ENCODE measurements at places on chromosomes 4 and X.
A peak's percentile ranks its signal among the peaks of the same experiment; 100 is the strongest.

- peaks cover 17% of the 10 kb centered on the region for H3K4me1 ChIP-seq
- H3K36me3 ChIP-seq, result no peaks in the 10 kb centered on the region
- H3K27ac ChIP-seq, result no peak overlapping the region
- H3K27me3 ChIP-seq, result no peaks in the 10 kb centered on the region
These were observed 195.4 kb upstream of the HHIP start for GRCh38 chr4:144450526-144450925.

- peaks cover 73% of the 10 kb centered on the region for H3K27me3 ChIP-seq
- no peak for DNase-seq
- peaks cover 7% of the 10 kb centered on the region for H3K4me1 ChIP-seq
These were observed 1.8 kb downstream of the FRMPD4 start for GRCh38 chrX:12139934-12140611.

DNA sequence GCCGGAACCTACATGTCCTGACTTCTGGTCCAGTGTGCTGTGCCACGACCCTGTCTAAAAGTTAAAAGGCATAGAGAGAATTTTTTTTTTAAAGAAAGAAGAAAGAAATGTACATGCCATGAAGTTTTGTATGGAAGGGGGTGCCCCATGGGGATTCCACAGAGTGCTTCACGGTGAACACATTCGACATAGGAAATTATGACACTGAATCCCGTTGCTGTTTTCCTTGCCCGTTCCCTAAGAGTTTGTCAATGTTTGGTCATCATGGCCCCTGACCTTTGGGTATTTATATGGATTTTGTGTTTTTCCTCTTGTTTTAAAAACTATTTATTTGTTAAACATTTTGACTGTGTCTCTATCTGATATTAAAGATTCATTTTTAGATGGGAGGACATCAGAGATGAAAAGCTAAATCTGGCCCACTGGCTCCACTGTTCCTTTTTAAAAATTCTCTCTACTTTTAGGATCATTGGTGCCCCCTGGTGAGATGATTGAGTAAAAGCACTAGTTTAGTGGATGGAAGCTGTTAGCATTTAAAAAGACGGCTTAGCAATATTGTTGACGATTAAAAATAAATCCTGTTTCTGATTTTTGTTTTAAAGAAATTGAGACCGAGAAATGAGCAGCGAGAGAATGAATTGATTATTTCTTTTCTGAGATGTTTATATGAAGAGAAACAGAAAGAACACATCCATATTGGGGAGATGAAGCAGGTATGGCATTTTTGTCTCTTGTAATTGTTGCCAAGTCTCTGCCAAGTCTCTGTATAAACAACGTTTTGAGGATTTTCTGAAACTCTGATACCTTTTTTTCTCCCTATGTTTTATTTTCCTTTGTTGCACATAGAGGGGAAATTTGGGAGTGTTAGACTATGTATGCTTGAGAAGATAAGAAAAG is 75.0 kb downstream of the PTTG2 start:
- H3K36me3 ChIP-seq, result peaks cover 36% of the 10 kb centered on the region
- H3K27ac ChIP-seq, result no peak overlapping the region
- H3K27me3 ChIP-seq, result no peaks in the 10 kb centered on the region
- H3K4me3 ChIP-seq, result no peak overlapping the region

GRCh38 chr4:39324446-39324845 is 41.7 kb downstream of the RFC1 start:
- DNase-seq, result no peak
- no peak overlapping the region for H3K27ac ChIP-seq
- H3K27me3 ChIP-seq, result no peaks in the 10 kb centered on the region
- no peak overlapping the region for H3K4me3 ChIP-seq

DNA sequence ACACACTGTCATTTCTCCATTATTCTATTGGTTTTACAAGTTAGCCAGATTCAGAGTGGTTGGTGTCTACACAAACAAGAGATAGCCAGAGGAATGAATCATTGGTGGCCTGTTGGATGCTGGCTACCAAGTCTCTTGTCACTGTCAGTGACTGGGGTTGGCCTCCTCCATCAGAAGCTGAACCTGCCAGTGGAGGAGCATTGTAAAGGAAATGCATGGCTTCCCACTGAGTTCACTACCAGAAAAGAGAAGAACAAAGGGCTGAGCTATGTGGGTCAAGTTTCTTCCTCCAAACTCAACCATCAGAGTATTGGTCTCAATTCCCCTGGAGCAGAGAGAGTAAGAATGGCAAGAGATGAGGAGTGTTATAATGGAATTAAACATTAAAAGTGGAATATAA is 26.5 kb upstream of the ANKRD50 start:
- no peaks in the 10 kb centered on the region for H3K36me3 ChIP-seq
- H3K4me1 ChIP-seq, result peaks cover 25% of the 10 kb centered on the region

DNA sequence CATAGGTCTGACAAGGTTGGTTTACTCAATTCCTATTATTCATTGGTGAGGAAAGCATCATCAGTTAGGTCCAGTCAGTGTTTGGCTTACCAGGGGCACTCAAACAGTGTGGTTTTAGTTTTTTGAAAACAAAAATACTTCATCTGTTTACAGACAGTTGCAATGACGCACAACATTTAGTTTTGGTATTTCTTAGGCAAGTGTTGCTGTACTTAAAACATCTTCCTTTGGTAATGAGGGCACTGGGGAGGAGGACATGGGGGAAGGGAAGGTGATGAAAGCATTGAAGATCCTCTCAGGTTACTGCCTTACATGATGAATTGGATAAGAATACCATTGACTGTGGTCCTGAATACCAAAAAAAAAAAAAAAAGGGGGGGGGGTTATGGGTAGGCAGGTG is 93.7 kb upstream of the MAOA start:
- no peak for DNase-seq
- no peak overlapping the region for H3K4me3 ChIP-seq
- H3K27ac ChIP-seq, result no peak overlapping the region
- no peaks in the 10 kb centered on the region for H3K27me3 ChIP-seq
- H3K4me1 ChIP-seq, result peaks cover 4% of the 10 kb centered on the region

GRCh38 chr4:32929796-32930699 is 2209.9 kb downstream of the PCDH7 start:
- H3K27me3 ChIP-seq, result no peaks in the 10 kb centered on the region
- peaks cover 17% of the 10 kb centered on the region for H3K4me1 ChIP-seq
- no peaks in the 10 kb centered on the region for H3K36me3 ChIP-seq
- DNase-seq, result no peak
- H3K27ac ChIP-seq, result peak overlapping the region; percentile 67
- no peak overlapping the region for H3K4me3 ChIP-seq

- H3K27me3 ChIP-seq, result peaks cover 2% of the 10 kb centered on the region
- DNase-seq, result no peak
- no peaks in the 10 kb centered on the region for H3K36me3 ChIP-seq
- no peak overlapping the region for H3K4me3 ChIP-seq
- no peaks in the 10 kb centered on the region for H3K4me1 ChIP-seq
These were observed 78.6 kb upstream of the FAM9A start for GRCh38 chrX:8879750-8880149.

DNA sequence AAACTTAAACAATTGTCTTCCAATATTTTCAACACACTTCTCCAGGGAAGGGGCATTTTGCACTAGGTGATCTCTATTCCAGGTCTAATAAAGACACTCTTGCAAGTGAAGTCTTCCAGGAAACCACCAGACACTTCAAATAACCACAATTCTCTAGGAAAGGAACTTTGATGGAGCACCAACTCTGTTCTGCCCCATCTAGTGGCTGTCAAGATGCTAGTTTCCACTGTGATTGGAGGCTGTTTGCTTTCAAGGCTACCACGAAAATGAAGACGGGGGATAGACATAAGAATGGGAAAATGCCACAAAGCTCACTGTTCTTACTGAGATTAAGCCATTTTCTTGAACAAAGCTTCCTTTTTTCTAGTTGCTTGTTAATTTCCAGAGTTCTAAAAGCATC is 100.6 kb upstream of the F9 start:
- no peaks in the 10 kb centered on the region for H3K4me1 ChIP-seq
- H3K27ac ChIP-seq, result no peak overlapping the region
- no peaks in the 10 kb centered on the region for H3K36me3 ChIP-seq
- no peak overlapping the region for H3K4me3 ChIP-seq

DNA sequence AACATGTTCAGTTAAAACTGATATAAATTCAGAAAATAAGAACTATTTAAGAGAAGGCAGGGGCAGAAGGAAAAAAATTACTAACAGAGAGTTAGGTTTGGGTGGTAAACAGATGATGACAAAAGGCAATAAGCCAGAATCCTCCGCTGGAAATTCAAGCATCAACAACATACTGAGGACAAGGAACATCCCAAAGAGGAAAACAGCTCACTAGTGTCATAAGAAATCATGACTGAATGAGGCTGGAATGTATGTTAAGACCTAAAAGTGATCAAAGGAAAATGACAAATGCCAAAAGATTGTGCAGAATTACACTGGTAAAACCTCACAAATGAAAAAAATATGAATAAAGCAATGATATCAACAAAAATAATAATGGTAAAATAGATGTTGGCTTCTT is 88.4 kb downstream of the WDFY3 start:
- peaks cover 21% of the 10 kb centered on the region for H3K4me1 ChIP-seq
- H3K27me3 ChIP-seq, result no peaks in the 10 kb centered on the region
- peak overlapping the region; percentile 31 for H3K27ac ChIP-seq
- no peak overlapping the region for H3K4me3 ChIP-seq
- DNase-seq, result no peak

- peak overlapping the region; percentile 52 for H3K27ac ChIP-seq
- DNase-seq, result no peak
- no peak overlapping the region for H3K4me3 ChIP-seq
These were observed 44.8 kb downstream of the SHOX start for GRCh38 chrX:675279-675954.

DNA sequence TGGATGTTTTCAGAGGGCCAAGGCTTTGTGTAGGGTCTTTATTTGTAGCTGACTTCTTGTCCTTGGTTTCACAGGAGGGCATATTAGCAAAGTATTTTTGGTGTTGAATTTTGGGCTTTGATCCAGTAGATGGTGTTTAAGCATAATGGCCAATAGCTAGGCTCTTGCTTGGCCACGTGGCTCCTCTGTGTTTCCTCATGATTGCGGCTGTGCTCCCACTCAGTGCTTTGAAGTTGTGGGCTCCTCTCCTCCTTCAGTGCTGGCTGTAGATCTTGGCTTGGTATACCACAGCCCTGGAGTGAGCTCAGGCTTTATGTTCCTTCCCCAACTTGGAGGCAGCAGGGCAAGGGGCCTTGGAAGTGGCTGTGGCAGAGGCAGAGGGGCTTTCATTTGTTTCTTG is 107.2 kb upstream of the CENPE start:
- H3K4me1 ChIP-seq, result peaks cover 22% of the 10 kb centered on the region
- no peaks in the 10 kb centered on the region for H3K36me3 ChIP-seq
- DNase-seq, result no peak
- no peak overlapping the region for H3K27ac ChIP-seq
- H3K4me3 ChIP-seq, result no peak overlapping the region

DNA sequence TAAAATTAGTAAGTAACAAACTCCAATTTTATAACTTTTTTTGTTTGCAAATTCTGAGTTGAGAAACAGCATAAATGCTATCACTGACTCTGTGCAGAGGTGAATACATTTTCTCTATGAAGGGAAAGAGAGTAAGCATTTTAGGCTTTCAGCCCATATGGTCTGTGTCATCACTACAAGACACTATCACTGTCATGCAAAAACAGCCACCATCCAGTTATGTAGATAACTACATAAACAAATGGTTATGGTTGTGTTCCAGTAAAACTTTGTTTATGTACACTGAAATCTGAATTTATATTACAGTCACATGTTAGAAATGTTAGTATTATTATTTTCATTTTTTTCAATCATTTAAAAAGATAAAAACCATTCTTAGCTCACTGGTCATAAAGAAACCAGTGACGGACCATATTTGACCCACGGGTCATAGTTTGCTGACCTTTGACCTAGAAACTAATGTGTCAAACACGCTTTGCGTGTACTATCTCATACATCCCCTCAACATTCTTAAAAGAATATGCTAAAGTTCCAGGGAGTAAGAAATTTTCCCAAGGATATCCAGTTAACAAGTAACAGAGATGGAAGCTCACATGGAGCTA is 29.1 kb downstream of the RASGEF1B start:
- DNase-seq, result no peak
- H3K4me3 ChIP-seq, result no peak overlapping the region
- no peak overlapping the region for H3K27ac ChIP-seq
- H3K36me3 ChIP-seq, result peaks cover 48% of the 10 kb centered on the region
- no peaks in the 10 kb centered on the region for H3K27me3 ChIP-seq
- peaks cover 9% of the 10 kb centered on the region for H3K4me1 ChIP-seq

GRCh38 chrX:40778861-40779575 is 43.7 kb upstream of the MED14 start:
- DNase-seq, result no peak
- H3K27me3 ChIP-seq, result no peaks in the 10 kb centered on the region
- H3K4me3 ChIP-seq, result no peak overlapping the region
- H3K4me1 ChIP-seq, result peaks cover 4% of the 10 kb centered on the region
- no peaks in the 10 kb centered on the region for H3K36me3 ChIP-seq

GRCh38 chr4:170589597-170590191 is 499.9 kb upstream of the AADAT start:
- H3K4me3 ChIP-seq, result no peak overlapping the region
- no peaks in the 10 kb centered on the region for H3K36me3 ChIP-seq
- no peaks in the 10 kb centered on the region for H3K27me3 ChIP-seq
- no peak overlapping the region for H3K27ac ChIP-seq
- DNase-seq, result no peak

GRCh38 chrX:12595720-12596119 is 195.5 kb upstream of the PRPS2 start:
- DNase-seq, result no peak
- H3K27ac ChIP-seq, result no peak overlapping the region
- H3K27me3 ChIP-seq, result peaks cover 11% of the 10 kb centered on the region
- peaks cover 5% of the 10 kb centered on the region for H3K4me1 ChIP-seq

- H3K27ac ChIP-seq, result no peak overlapping the region
- peaks cover 23% of the 10 kb centered on the region for H3K36me3 ChIP-seq
- DNase-seq, result no peak
- no peaks in the 10 kb centered on the region for H3K27me3 ChIP-seq
- peaks cover 2% of the 10 kb centered on the region for H3K4me1 ChIP-seq
- H3K4me3 ChIP-seq, result no peak overlapping the region
These were observed 93.6 kb upstream of the FTHL17 start for GRCh38 chrX:31165241-31166035.

- no peak overlapping the region for H3K27ac ChIP-seq
- no peak overlapping the region for H3K4me3 ChIP-seq
- peaks cover 6% of the 10 kb centered on the region for H3K4me1 ChIP-seq
These were observed 136.2 kb upstream of the RASGEF1B start for GRCh38 chr4:81607950-81608349.

DNA sequence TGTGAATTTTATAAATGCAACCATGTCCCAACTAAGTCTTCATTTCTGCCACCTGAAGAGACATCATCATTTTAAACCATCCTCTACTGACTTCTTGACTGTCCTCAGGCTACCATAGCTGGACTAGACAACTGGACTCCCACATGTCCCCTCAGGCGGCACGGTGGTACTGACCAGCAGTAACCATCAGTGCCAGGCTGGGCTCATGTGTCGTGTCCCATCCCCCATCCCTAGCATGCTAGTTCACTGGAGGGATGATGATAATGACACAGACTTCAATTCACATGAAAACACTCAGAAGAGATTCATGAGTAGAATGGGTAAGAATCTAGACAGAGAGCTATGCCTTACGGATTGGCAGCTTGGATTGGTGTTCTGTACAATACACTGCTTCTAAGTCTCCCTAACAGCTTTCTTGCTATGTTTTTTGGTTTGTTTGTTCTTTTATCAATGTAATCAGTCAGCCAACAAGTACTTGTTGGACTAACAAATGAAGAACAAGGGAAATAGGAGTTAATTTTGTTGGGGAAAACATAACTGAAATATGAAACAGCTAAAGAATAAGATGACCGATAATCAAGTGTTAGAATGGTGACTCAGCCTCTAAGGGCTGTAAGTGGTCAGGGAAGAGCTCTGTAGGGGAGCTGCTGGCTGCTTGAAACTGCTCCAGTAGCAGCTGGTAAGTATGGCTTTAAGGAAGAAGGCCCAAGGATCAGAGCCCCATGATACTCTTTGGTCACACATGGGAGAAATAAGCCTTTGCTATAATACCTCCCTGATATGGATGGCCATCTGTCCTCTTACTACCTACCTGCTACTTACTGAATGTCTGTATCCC is 10.3 kb downstream of the ZDHHC9 start:
- no peaks in the 10 kb centered on the region for H3K4me1 ChIP-seq
- H3K27ac ChIP-seq, result no peak overlapping the region
- no peak overlapping the region for H3K4me3 ChIP-seq
- no peaks in the 10 kb centered on the region for H3K27me3 ChIP-seq
